Peyer's patch (tissue), 4 donors: ENCODE measurements at places on chromosomes 4 and X.

DNA sequence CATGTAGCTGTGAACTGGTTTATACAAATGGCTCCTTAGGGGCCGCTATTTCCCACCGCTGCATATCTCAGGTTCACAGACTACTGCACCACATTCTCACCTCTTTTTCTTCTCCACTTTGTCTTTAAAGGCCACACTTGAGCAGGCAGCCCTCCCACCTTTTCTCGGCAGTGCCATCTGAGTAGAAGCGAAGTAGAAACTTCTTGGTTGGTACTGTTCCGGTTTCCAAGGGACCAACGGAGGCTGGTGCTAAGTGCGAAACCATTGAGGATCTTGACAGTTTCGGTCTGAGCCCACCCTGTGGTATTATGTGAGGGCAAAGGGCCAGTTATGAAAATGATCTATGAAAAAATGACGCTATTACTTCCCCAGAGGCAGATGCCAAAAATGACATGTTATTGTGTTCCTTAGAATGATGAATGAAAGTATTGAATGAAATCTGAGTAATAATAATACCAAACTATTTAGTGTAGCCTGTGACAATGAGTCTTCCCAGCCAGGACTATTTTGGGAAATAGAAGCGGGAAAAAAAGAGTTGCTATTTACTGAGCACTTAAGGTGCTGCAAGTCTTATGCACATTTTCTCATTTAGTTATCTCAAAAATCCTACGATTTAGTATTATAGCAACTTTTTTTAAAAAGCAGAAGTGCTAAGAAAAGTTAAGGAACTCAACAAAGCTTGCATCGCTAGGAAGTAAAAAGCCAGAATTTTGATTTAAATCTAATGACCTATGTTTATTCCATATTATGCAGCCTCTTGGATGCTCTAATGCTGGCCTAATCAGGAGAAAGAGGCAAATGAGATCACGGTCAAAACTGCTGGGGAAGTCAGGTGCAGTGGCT is 29.6 kb upstream of the CHRNA9 start:
- DNase-seq: peak; percentile 85

DNA sequence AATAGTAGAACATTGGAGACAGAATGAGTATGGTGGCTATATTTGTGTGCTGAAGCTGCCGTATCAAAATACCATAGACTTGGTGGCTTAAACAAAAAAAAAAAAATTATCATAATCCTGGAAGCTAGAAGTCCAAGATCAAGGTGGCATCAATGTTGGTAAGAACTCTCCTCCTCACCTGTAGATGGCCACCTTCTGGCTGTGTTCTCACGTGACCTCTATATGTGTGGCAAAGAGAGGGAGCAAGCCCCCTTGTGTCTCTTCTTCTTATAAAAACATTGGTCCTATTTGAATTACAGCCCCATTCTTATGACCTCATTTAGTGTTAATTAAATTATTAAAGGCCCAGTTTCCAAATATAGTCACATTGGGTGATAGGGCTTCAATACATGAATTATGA is 1640.9 kb upstream of the PCDH7 start:
- DNase-seq: no peak

DNA sequence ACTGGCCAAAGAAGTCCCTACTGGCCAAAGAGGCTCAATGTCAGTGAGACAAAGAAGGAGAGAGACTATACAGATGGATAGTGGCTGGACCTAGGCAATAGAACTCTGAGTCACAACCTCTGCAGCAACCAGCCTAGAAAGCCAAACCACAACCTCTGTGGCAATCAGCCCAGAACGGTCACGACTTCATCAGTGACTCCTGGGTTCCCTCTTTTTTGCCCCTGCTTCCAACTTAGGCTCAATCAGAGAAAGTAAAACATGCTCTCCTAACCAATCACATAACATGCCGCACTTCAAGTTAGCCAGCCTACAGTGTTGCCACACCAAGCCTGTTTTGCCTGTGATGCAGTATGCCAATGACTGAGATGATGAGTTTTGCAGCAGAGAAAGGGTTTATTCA is 203.4 kb downstream of the ANAPC10 start:
- no peak for DNase-seq

- no peak for DNase-seq
Measured at GRCh38 chr4:54308110-54308509, 79.0 kb downstream of the PDGFRA start.
